T-helper 1 cell treated with Interleukin-12 subunit alpha and Interleukin-12 subunit beta and Interleukin-4 antibody, amounts not matched to agents 30 ng/mL and 1 ng/mL, for 36 hours (primary cell): ENCODE measurements at places on chromosomes 6 and 20. TPM values are rescaled to one million over a fixed set of nuclear protein-coding genes. Genes with fewer than 3 reads are reported as not detected.

Gene TOX2
- total RNA-seq, result 16.0 and 17.2 TPM in 2 replicates

Gene ABRACL
- 128 and 142 TPM in 2 replicates for total RNA-seq

Gene ADGB
- total RNA-seq, result not detected in 2 replicates

Gene PMEPA1
- total RNA-seq, result 0.47 TPM in 1 of 2 replicates, not detected in the other

Gene TMEM170B
- total RNA-seq, result 0.32 and 0.37 TPM in 2 replicates

Gene PROKR2
- total RNA-seq, result not detected in 2 replicates

Gene CDH26
- total RNA-seq, result 0.59 and 1.1 TPM in 2 replicates

Gene PARD6B
- total RNA-seq, result 4.5 and 5.2 TPM in 2 replicates

Gene SPTLC3
- 0.22 and 0.39 TPM in 2 replicates for total RNA-seq

Gene ADTRP
- 9.2 and 9.5 TPM in 2 replicates for total RNA-seq

Gene TTI1
- 29.4 and 30.1 TPM in 2 replicates for total RNA-seq

Gene SLC17A1
- total RNA-seq, result 0.15 TPM in 1 of 2 replicates, not detected in the other

Gene KCNK16
- not detected in 2 replicates for total RNA-seq

Gene MOG
- not detected in 2 replicates for total RNA-seq

Gene AVP
- total RNA-seq, result not detected in 2 replicates

Gene TFAP2C
- total RNA-seq, result not detected in 2 replicates

Gene DDX27
- total RNA-seq, result 43.5 and 43.6 TPM in 2 replicates

Gene PM20D2
- 7.2 and 8.2 TPM in 2 replicates for total RNA-seq

Gene PNISR
- total RNA-seq, result 128 and 135 TPM in 2 replicates

Gene CDSN
- not detected in 2 replicates for total RNA-seq
